ENCODE measurements at places on chromosomes 1 and 21.

GRCh38 chr1:94309216-94309615, 71.8 kb upstream of the ARHGAP29 start:
- no peak for DNase-seq

GRCh38 chr1:27602462-27603308, 1.3 kb downstream of the AHDC1 start:
- no peak for DNase-seq

- no peak for DNase-seq
Observed at GRCh38 chr21:33214056-33214455, 15.7 kb upstream of the IFNAR2 start.

GRCh38 chr21:44940116-44940631, 345 bp downstream of the SLX9 start:
- DNase-seq, result no peak

DNA sequence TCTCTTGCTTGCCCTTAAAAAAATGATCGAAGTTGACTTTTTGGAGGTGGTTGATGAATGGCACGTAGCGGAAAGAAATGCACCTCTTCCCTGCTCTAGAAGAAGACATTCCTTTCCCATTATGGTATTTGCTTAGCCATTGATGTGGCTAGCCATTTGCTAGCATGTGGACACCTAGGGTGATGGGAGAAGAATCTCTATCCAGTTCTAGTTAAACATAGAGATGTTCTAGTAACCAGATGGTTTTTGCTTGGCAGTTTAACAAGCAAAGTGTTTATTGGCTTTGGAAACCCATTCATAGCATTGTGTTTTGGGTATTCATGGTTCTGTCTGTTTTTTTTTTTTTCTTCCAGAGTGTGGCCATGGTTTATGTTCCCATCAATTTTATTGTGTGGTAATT, 78.9 kb downstream of the KCNJ6 start:
- DNase-seq, result no peak

- no peak for DNase-seq
Observed at GRCh38 chr1:193060938-193061337, 1.5 kb downstream of the RO60 start.

- DNase-seq, result no peak
Observed at GRCh38 chr1:203059485-203059884, 26.3 kb downstream of the MYOG start.

GRCh38 chr1:226026833-226027232, 27.7 kb upstream of the SDE2 start:
- no peak for DNase-seq

- DNase-seq, result no peak
Observed at GRCh38 chr1:19429611-19430010, 55.7 kb downstream of the CAPZB start.

- no peak for DNase-seq
Observed at GRCh38 chr1:1024771-1025699, 5.1 kb downstream of the AGRN start.

Data from GM04504 (cell line).